ENCODE measurements at places on chromosomes 12 and 14. TPM values are rescaled to one million over a fixed set of nuclear protein-coding genes. Genes with fewer than 3 reads are reported as not detected.

Gene INHBC
- not detected for total RNA-seq

Gene TAS2R19
- 17.1 TPM for total RNA-seq

- peak; percentile 36 for DNase-seq
Measured at GRCh38 chr14:77109656-77110055, 11.6 kb downstream of the CIPC start.

GRCh38 chr12:117171499-117172162, 18.6 kb downstream of the FBXO21 start:
- DNase-seq = no peak

DNA sequence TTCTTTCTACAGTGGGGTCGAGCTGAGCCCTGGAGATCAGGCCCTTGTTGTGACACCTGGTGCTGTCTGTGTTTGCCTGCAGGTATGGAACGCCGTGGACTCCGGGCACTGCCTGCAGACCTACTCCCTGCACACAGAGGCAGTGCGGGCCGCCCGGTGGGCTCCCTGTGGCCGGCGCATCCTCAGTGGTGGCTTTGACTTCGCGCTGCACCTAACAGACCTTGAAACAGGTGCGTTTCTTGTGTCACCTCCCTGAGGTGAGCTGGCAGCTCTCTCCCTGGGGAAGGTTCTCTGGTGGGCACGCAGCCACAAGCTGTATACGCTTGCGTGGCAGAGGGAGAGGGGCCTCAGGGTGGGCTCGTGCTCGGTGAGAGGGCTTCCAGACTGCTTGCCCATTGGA, 119.3 kb downstream of the BEGAIN start:
- DNase-seq = no peak

DNA sequence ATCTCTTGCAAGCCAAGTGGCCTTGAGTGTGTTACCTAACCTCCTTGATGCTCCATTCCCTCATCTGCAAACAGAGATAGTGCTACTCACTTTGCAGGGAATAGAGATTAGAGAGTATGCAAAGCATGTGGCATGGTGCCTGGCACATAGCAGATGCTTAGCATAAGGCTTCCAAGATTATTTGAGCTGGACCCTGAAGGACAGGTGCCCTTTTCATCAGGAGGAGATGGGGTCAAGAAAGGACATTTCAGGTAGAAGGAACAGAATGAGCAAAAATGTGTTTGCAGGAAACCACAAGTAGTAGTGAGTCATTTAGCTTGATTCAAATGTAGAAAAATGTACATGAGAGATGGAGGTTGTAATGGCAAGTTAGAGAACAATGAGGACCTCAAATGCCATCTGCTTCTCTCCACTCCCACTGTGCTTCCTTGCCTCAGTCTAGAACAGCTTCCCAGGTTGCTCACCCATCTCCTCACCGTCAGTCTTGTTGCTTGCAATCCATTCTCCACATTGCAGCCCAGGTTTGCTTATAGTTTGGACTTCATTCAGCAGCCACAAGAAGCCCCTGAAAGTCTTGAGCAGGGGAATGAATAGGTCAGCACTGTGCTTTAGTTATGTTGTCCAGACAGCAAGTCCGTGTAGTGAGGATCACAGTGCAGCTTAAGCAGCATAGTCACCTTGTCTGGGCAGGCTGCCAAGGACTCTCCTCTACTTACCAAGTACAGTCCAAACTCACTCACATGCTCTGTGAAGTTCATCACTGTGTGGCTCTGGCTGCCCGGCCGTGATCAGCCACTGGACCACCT, 536.3 kb upstream of the CCDC196 start:
- peak; percentile 38 for DNase-seq

Measured in tongue (tissue), 3 donors.